ENCODE measurements at places on chromosomes 1 and 21.
A peak's percentile ranks its signal among the peaks of the same experiment; 100 is the strongest.

DNA sequence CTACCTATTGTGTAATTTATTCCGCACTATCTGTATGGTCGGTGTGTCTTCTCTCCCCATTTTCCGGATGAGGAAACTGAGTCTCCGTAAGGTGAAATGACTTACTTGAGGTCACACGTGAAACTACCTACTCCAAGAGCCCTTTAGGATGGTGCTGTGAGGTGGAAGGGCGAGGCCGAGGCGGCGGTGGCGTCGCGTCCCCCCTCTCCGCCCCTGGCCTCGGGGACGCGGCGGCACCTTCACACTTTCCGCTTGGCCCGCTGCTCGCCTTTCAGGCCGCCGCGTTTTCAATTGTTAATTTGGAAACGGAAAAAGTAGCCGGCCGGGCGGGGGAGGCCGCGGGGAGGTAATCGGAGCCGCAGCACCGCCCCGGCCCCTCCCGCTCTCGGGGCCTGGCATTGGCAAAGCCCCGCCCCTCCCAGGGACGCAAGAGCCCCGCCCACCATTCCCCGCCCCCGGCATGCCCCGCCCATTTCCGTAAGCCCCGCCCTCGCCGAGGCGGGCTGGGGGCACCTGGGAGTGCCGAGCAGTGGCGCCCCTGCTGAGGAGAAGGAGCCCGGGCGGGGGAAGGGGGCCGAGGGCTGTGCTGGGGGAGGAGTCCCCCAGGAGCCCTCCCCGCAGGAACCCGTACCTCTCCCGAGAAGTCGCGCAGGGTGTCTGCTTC is 18.6 kb downstream of the KCNQ4 start:
- peak; percentile 90 for DNase-seq

GRCh38 chr1:208156741-208157140 is 87.4 kb downstream of the PLXNA2 start:
- no peak for DNase-seq

DNA sequence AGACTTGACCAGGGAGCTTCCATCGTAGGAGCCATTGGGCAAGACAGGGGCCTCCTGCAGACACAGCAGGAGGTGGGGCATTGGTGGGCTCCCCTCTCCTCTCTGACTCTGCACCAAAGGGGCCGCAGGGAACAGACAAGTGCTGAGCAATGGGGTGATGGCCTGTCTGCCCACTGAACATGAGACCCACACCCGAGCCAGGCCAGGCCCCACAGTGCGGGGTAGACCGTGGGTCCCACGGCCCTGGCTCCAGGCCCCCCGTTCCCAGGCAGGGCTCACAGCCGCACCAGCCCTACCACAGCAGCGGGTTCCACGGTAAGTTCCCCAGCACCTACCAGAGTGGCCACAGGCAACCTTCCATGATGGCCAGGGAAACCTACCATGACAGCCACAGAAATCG is 45.9 kb downstream of the CHD5 start:
- DNase-seq, result no peak

GRCh38 chr1:81832573-81832972 is 31.8 kb downstream of the ADGRL2 start:
- DNase-seq, result no peak

GRCh38 chr1:38221006-38221649 is 174.5 kb upstream of the POU3F1 start:
- DNase-seq, result no peak

DNA sequence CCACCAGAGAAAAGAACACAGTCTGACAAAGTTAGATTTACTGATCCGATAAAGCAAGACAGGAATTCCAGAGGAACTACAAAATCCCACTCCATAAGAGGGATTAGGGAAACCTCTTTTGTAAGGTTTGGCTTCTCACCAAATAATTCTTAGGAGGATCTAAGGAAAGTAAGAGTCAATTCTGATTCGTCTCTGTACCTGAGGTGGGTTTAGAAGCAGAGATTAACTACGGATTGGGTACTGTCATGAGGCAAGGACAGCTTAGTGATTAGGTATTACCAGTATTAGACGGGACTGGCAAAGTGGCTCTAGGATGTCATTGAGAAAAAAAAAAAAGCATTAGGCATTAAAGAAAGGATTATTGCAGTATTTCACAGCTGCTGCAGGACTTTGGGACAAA is 371.7 kb upstream of the BRINP3 start:
- no peak for DNase-seq

DNA sequence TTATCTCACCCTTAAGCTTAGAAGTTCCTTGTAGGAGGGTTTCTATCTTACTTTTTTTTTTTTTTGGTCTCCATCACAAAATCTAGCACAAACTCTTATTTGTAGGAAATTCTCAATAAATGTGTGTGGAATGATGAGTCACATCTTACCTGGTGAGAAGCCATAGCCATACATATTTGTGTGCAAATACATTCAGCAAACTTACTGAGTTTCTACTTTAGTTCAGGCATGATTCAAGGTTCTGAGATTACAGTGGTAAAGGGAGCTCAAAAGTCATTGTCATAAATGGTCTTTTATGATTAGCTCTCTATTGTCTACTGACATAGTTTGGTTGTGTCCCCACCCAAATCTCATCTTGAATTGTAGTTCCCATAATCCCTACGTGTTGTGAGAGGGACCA is 193.1 kb upstream of the UBE2U start:
- DNase-seq, result no peak
